NCI-H1105 (cell line): ENCODE measurements at places on chromosomes 5 and 9.

DNA sequence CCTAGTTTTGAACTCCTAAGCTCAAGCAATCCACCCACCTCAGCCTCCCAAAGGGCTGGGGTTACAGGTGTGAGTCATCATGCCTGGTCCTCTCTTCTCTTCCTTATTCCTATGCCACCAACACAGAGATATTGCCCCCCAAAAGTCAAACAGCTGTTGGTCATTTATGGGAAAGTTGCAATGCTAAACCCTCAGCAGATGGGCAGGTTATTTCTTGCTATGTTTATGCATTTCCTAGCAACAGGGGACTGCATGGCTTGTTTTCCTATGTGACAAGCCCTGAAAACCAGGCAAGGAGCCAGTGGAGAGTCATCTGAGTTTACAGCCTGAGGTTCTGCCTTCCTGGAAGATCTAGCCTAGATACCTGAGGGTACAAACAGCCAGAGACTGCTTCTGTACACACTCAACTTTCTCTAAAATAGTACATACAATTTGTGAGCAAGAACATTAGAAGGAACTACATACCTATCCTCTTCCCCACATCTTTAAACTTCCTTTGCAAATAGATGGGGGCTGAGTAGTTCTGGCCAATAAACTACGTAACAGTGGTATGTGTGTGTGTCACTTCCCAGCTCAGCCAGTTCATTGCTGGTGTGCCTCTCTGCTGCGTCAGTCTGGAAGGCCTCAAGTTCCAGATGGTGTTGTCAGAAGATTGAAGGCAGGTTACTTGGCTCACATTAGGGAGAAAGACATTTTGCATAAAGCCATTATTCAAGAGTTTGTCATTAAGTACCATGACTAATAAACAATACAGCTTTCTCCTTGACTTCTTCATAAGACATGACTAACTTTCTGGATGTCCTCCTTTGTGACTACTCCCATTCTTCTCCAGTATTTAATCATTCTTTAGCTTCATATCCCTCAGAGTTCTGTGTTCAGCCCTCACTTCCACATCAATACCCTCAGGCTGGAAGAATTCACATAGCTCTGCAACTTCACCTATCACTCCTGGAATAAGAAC lies 65.3 kb downstream of the CSNK1A1 start:
- DNase-seq = no peak

GRCh38 chr5:173885475-173886010 lies 2.6 kb upstream of the CPEB4 start:
- no peak for DNase-seq

- no peak for DNase-seq
Measured at GRCh38 chr5:150146862-150147601, 8.6 kb downstream of the PDGFRB start.

DNA sequence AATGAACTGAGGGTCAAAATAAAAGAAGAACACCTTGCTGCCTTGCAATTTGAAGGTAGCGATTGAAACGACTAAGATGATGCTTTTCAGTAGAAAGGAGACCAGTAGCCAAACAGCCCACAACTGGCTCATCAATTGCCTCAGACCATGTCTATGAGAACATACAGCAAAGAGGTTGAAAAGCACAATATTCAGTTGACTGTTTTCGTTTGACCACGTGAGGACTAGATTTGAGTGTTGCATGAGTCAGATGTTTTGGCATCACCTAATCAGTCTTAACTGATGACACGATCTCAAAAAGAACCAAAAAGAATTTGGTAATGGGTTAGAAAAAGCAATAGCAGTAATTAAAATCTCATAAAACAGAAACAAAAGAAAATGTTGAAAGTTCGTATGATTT lies 82.7 kb upstream of the IL7R start:
- DNase-seq = no peak

- no peak for DNase-seq
Measured at GRCh38 chr5:84016085-84016484, 295.4 kb upstream of the HAPLN1 start.

DNA sequence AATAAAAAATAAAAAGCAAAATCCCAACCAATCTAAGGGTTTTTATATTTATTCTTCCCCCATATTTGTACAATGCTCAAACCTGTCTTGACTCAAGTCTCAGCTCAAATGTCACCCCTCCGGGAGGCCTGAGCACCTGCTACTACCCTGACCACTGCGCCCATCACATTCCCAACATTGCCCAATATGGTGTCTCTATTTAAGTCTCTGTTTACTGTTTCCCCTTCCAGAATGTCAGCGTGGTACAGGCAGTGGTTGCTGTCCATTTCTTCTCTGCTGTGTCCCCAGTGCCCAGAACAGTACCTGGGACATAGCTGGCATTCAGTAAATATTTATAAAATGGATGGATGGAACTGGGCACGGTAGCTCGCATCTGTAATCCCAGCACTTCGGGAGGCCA lies 47.3 kb upstream of the PRRC2B start:
- DNase-seq = no peak

DNA sequence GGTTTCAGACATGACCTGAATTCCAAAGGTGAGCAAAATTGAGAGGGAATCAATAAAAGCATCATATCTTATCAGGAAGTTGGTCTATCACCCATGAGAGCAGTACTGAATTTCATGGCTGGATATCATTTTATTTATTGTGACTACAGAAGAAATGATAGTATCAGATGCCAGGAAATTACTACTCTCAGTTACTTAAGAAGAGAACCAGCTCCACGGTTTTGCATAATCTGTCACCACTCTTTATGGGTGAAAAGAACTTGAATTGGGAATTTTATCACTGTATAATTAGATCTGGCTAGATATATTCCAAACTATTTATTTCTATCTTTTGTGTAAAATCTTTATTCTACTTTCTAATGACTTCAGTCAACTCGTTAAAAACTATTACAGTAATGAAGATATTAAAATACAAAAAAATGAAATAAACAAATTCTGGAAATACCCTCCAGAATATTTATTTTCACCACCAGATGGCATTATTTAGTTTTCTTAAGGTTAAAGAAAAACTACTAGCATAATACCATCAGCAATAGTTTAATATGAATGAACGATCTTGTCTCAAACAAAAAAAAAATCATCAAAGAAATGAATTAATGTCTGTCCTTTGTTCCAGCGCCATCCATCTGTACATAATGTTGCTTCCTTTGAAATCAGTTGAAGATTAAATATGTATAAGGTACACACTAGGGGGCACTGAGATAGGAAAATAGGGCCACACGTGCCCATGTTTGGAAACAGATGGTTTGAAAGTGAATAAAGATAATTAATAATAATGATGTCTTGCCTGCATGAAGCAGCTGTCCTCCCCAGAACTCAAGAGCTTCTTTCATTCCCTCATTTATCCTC lies 84.7 kb upstream of the SLCO6A1 start:
- peak; percentile 31 for DNase-seq

- DNase-seq = no peak
Measured at GRCh38 chr5:116581910-116582309, 7.3 kb upstream of the SEMA6A start.

- DNase-seq = peak; percentile 43
Measured at GRCh38 chr9:135147474-135147805, 60.0 kb downstream of the OLFM1 start.

- peak; percentile 49 for DNase-seq
Measured at GRCh38 chr5:144203750-144204596, 33.3 kb downstream of the KCTD16 start.

- DNase-seq = no peak
Measured at GRCh38 chr5:40676613-40677343, 2.9 kb upstream of the PTGER4 start.

DNA sequence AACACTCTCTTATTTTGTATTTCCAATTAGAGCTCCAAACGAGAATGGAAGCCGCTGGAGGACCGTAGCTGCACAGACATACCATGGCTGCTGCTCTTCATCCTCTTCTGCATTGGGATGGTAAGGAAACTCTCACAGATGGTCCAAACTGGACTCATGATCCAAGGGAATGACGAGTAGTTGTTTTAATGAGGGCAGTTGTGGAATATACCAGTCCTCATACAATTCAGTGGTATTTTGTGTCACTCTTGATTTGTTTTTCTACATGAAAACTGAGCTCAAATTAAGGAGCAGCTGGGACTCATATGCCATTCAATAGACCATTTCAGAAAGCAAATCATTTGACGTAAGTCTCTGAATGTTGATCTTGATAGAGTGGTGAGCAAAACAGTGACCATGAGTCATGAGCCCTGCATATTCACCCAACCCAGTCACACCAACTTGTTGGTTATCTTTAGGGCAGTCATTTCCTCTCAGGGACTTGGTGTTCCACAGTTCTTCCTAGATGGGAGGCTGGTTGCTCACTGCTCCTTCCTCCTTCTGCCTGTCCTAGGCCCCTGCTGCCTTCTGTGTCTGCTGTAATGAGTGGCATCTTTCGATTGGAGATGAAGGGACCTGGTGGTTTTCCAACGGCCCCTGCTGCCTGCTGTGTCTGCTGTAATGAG lies 54.9 kb downstream of the SLC44A1 start:
- DNase-seq = no peak

GRCh38 chr9:94584555-94584954 lies 9.1 kb downstream of the FBP2 start:
- no peak for DNase-seq

GRCh38 chr5:142958944-142959682 lies 188.9 kb downstream of the ARHGAP26 start:
- DNase-seq = no peak

DNA sequence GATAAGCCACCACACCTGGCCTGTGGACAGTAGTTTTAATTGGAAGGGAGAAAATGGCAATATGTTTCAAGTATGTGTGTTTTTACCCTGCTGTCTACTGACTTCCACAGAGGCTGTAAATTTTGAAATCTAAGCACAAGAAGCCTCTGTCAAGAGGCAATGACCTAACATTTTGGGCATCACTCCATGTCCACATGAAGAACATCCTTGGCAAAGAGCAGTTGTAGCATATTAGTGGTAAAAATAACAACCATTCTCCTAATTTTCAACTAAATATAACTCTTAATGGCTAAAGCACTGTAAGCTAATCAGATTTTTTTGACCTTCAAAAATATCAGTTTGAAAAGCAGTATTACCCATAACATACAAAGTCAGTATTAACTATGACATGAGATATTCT lies 100.3 kb upstream of the APC start:
- no peak for DNase-seq

GRCh38 chr5:150789943-150790611 lies 11.5 kb downstream of the SMIM3 start:
- no peak for DNase-seq

GRCh38 chr9:76370396-76371023 lies 23.7 kb downstream of the RFK start:
- no peak for DNase-seq

GRCh38 chr5:66960369-66961137 lies 236.0 kb downstream of the CD180 start:
- DNase-seq = no peak

DNA sequence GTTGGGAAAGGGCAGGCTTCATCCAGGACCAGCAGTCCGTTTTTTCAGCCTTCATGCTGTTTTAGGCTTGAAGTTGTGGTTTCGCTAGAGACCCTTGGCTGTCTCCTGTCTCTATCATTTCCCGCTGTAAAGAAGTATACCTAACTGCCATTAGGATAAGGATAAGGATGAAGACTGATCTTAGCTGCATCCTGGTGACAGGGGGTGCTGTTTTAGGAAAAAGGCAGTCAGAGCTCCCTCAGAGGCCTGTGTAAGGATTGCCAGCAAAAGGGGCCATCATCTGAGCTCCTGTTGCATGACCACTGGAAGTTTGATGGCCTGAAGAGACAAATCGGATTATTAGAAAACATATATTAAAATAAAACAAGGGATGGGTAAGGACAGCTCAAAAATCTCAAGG lies 64.8 kb upstream of the FGF10 start:
- no peak for DNase-seq

GRCh38 chr9:131407717-131408195 lies 13.9 kb downstream of the PRRC2B start:
- no peak for DNase-seq

- DNase-seq = no peak
Measured at GRCh38 chr9:96192710-96193109, 109.3 kb downstream of the HSD17B3 start.

DNA sequence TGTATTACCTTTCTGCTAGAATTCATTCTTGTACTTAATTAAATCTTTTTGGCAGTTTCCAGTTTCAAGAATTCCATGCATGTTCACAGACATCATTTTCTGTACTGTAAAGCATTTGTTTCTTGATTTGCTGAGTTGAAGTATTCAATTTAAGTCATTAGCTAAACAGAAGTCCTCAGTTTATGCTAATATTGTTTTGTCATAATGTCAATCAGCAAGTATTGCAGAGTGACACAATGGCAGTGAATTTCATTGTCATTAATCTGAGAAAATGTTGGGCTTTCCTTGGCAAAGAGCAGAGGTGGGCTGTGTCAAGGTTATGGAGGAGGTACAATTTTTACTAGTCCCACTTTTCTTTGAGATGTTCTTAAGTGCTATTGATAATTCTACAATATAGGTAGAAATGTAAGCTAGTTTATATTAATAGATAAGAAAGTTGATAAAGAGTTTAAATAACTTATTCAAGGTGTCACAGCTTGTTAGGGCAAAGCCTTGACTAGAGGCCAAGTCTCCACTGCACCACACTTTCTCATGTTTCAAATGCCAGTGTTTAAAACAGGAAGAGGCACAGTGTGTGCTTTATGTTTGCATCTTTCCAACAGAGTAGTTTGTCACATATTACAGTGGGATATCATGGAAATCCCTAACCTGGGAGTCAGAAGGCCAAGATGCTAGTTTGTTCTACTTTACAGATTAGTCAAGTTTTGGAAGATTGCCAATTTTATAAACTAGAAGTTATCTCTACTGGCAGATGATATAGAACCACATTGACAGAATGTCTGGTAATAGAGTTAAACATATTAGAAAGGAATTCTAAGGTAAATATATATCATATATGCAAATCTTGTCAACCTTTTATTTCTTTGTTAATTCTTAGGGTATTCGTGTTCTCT lies 56.3 kb downstream of the SLF1 start:
- DNase-seq = no peak

GRCh38 chr9:34962546-34962945 lies 4.5 kb downstream of the PHF24 start:
- DNase-seq = no peak

DNA sequence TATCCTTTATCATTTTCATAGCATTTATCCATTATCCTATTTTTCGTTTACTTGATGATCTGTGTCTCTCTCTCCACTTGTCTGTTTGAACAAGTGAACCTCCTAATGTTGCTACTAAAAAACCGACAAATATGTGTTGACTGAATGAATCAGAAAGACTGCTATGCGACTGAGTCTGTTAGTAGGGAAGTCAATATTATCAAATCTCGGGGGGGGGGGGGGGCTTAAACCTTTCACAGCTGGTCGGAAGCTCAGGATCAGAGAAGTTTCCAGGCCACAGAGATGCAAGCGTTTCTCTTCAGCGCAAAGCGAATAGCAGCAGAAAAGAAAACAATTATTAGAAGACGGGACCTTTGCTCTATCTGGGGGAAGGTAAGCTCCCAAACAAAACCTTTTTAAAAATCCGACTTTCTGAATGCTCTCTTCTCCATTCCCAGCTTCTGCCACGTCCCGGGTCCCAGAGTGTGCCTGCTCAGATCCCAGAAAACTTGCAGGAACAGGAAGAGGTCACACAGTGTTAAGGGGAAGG lies 412 bp downstream of the RIOK2 start:
- no peak for DNase-seq
